Upper lobe of right lung (tissue), 1 donor: ENCODE measurements at places on chromosomes 1 and 21. TPM values are rescaled to one million over a fixed set of nuclear protein-coding genes. Genes with fewer than 3 reads are reported as not detected.

GRCh38 chr1:92356956-92357355 lies 58.1 kb downstream of the RPAP2 start:
- no peaks in the 10 kb centered on the region for H3K4me1 ChIP-seq
- no peak overlapping the region for H3K4me3 ChIP-seq
- H3K27me3 ChIP-seq: no peaks in the 10 kb centered on the region
- H3K27ac ChIP-seq: no peak overlapping the region

DNA sequence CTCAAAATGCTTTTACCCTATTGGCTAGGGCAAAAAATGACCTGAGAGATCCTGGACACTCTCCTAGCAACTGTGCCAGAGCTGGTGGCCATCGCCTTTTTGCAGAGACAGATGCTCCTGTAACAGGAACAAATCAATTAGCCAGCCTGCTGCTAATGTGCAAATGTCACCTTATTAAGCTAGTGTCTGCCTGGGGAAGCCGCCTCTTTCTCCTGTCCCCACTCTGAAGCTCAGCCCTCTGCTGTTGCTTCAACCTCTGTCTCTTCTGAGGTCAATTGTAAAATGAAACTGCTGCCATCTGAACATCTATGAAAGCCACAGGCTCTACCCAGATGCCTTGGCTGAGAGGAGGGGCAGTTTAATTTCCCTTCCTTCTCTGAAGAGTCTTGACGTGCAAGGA lies 85.5 kb upstream of the CACNA1E start:
- H3K27ac ChIP-seq: no peak overlapping the region
- no peaks in the 10 kb centered on the region for H3K4me1 ChIP-seq
- no peaks in the 10 kb centered on the region for H3K27me3 ChIP-seq
- H3K4me3 ChIP-seq: no peak overlapping the region
- DNase-seq: no peak

DNA sequence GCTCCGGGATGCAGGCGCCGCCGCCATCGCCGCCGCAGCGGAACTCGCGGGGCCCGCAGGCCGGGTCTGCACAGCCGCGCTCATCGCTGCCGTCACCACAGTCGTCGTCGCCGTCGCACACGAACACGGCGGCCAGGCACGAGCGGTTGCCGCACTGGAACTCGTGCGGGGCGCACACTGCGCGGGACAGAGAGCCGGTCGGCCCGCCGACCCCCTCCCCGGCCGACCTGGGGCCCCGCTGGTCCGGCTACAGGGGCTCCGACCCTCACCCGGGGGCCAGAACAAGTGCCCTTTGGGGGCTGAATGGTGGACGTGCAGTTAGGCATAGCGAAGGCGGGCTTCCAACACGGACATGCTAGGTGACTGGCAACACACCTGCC lies 38.6 kb upstream of the MAGOH start:
- no peaks in the 10 kb centered on the region for H3K4me1 ChIP-seq
- DNase-seq: peak; percentile 52
- H3K36me3 ChIP-seq: no peaks in the 10 kb centered on the region
- no peak overlapping the region for H3K4me3 ChIP-seq

OSCP1 gene
- 8.2 TPM for total RNA-seq

DNA sequence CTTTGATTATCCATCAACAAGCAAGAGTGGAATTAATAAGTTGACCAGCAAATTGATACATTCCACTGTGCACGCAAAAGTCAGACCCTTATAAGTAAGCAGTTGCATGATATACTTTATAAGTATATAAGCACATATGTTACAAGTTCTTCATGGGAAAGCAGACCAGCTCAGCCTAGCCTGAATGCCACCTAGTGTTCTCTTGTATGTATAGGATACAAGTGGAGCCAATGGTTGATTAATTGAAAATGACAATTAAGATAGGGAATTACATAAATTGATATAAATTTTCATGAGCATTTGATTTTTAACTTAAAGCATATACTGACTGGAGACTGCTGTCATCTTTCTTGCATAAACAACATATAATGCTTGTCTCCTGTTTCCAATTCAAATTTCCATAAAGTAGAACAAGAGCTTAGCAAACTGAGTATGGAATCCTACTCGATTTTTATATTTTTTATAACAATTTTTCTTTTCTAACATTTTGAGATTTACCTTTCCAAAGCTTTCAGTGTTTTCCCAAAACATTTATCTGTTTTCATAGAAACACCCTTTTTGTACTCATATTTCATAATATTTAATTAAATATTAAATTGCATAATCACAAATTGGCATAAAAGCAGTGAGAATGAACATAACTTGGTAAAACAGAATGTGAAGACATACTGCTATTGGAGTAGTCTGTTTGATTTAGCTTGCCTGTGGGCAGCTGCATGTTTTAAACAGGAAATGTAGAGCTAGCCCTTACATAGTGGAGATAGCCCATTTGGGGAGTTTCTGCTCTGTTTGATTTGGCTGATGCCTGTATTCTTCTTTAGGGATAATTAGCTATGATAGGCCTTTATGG lies 62.8 kb downstream of the MAGI3 start:
- H3K4me1 ChIP-seq: no peaks in the 10 kb centered on the region
- no peaks in the 10 kb centered on the region for H3K36me3 ChIP-seq
- H3K27me3 ChIP-seq: no peaks in the 10 kb centered on the region
- DNase-seq: no peak
- no peak overlapping the region for H3K27ac ChIP-seq

LEFTY2 gene
- total RNA-seq: 2.2 TPM

DIO1 gene
- total RNA-seq: not detected

- no peaks in the 10 kb centered on the region for H3K27me3 ChIP-seq
- no peaks in the 10 kb centered on the region for H3K4me1 ChIP-seq
- H3K36me3 ChIP-seq: no peaks in the 10 kb centered on the region
- H3K27ac ChIP-seq: no peak overlapping the region
- H3K4me3 ChIP-seq: no peak overlapping the region
- DNase-seq: no peak
Measured at GRCh38 chr1:82371844-82372498, 571.2 kb downstream of the ADGRL2 start.

GRCh38 chr21:41559658-41560631 lies 52.0 kb upstream of the TMPRSS2 start:
- no peak overlapping the region for H3K4me3 ChIP-seq
- no peak overlapping the region for H3K27ac ChIP-seq
- H3K27me3 ChIP-seq: peaks cover 10% of the 10 kb centered on the region
- no peak for DNase-seq
- no peaks in the 10 kb centered on the region for H3K36me3 ChIP-seq

ST6GALNAC3 gene
- total RNA-seq: 5.6 TPM

GRCh38 chr1:12285496-12286143 lies 55.8 kb downstream of the VPS13D start:
- H3K27me3 ChIP-seq: no peaks in the 10 kb centered on the region
- H3K36me3 ChIP-seq: peaks cover 78% of the 10 kb centered on the region
- H3K27ac ChIP-seq: no peak overlapping the region
- DNase-seq: no peak
- H3K4me3 ChIP-seq: no peak overlapping the region

DNA sequence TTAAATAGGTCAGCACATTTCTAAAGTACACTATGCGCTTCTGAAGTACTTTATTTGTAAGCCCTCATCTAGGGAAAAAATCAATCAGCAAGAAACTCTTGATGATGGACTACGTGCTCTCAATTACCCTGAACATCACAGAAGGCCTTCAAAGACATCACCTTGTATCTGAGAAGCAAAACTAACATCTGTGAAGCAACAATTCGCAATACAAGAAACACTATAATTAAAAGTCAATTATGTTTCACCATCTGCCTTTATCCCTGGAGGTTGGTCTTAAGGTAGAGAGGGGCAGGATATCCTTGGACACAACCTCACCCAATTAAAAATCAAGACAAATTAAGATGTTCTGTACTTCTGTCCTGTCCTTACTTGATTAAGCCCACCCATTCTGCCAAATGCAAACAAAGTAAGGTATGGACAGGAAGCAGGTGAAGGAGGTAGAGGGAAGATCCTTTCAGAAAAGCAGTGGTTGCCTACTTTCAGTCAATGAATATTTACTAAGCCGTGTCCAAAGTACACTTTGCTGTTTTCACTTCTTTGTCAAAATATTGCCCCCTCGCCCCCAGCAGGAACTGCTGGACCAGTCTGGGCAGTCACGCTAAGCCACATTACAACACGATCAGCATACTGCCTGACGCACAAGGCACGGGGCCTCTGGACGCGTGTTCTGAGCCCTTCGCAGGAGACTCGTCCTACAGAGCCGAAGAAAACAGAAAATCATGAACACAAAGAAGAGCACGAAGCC lies 887 bp downstream of the SLC19A2 start:
- peak overlapping the region; percentile 99 for H3K27ac ChIP-seq
- H3K4me3 ChIP-seq: peak overlapping the region; percentile 87

AADACL3 gene
- not detected for total RNA-seq

PTCH2 gene
- total RNA-seq: 0.64 TPM

- no peak overlapping the region for H3K27ac ChIP-seq
- DNase-seq: no peak
- H3K36me3 ChIP-seq: no peaks in the 10 kb centered on the region
- H3K4me3 ChIP-seq: no peak overlapping the region
- no peaks in the 10 kb centered on the region for H3K27me3 ChIP-seq
Measured at GRCh38 chr1:173181791-173182190, 25.3 kb downstream of the TNFSF4 start.

DNA sequence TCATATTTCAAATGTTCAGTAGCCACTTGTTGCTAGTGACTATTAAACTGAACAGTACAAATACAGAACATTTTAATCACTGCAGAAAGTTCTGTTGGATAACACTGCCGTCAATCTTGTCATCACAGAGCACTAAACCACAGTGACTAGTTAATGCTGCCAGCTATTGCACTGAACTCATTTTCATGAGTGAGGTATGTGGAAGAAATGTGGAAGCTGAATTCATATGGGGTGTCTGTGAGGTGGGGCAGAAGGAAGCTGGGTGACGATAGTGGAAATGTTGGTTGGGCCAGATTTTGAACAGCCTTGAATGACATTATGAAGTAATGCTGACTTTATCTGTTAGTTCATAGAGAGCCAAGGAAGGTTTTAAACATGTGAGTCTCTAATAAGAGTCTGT lies 49.6 kb downstream of the OSBPL9 start:
- H3K4me3 ChIP-seq: no peak overlapping the region
- H3K4me1 ChIP-seq: peaks cover 13% of the 10 kb centered on the region
- no peaks in the 10 kb centered on the region for H3K36me3 ChIP-seq
- H3K27ac ChIP-seq: no peak overlapping the region

GRCh38 chr1:33725037-33725436 lies 138.8 kb upstream of the HMGB4 start:
- no peaks in the 10 kb centered on the region for H3K4me1 ChIP-seq
- H3K27me3 ChIP-seq: no peaks in the 10 kb centered on the region
- no peak overlapping the region for H3K4me3 ChIP-seq
- no peak overlapping the region for H3K27ac ChIP-seq
- H3K36me3 ChIP-seq: no peaks in the 10 kb centered on the region

LDLRAD1 gene
- 0.41 TPM for total RNA-seq

GRCh38 chr1:100383743-100384405 lies 31.6 kb downstream of the CDC14A start:
- no peak for DNase-seq
- H3K4me3 ChIP-seq: no peak overlapping the region
- peaks cover 6% of the 10 kb centered on the region for H3K4me1 ChIP-seq
- H3K27me3 ChIP-seq: no peaks in the 10 kb centered on the region
- no peak overlapping the region for H3K27ac ChIP-seq

DNA sequence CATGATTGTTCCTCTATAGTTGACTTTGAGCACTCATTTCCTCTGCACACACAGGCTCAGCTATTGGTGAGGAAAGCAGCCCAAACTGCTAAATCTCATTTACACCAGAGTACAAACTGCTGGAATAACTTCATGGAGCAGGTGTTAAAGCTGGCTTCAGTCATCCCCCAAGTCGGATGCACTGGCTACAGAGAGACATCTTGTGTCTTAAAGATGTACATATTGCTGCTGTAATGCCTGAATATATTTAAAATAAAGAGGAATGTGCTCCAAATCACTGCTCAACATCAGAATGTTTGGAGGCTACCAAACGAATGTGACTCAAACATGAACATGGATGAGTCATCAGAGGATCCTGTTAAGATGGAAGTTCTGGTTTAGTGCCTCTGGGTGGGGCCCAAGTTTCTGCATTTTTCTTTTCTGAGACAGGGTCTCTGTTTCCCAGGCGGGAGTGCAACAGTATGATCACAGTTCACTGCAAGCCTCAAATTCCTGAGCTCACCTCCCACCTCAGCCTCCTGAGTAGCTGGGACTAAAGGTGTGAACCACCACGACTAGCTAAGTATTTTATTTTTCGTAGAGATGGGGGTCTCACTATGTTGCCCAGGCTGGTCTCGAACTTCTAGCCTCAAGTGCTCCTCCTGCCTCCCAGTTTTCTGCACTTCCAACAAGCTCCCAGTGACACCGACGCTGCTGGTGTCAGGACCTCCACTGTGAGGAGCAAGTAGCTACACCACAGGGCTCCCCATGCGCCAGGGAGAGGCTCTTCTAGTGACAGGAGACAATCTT lies 79.0 kb upstream of the KRTAP19-8 start:
- H3K4me1 ChIP-seq: no peaks in the 10 kb centered on the region
- no peaks in the 10 kb centered on the region for H3K36me3 ChIP-seq
- no peaks in the 10 kb centered on the region for H3K27me3 ChIP-seq
- no peak overlapping the region for H3K4me3 ChIP-seq
- DNase-seq: no peak

GRCh38 chr1:205262731-205263171 lies 35.0 kb downstream of the TMCC2 start:
- no peaks in the 10 kb centered on the region for H3K27me3 ChIP-seq
- peaks cover 35% of the 10 kb centered on the region for H3K4me1 ChIP-seq
- no peak overlapping the region for H3K4me3 ChIP-seq
- DNase-seq: no peak

DNA sequence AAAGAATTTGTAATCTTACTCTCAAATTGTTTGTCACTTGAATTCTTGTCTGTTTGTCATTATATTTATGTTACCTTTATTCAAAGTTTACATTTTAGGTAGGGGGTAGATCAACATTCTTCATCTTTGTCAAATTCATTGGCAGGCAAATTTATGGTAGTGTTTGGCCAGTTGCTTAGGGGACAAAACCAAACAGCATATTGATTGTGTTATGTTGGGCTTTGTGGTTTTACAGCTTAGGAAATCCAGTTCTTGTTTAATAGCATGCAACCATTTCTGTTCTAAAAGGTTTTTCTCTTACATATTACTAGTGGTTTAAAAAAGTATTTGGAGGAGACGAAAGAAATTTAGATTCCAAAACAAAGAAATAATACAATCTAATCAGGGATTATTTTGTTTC lies 91.4 kb downstream of the HMCN1 start:
- H3K4me3 ChIP-seq: no peak overlapping the region
- H3K4me1 ChIP-seq: no peaks in the 10 kb centered on the region
- no peak overlapping the region for H3K27ac ChIP-seq

SIM2 gene
- total RNA-seq: not detected

GRCh38 chr1:41454406-41454805 lies 30.1 kb downstream of the EDN2 start:
- H3K4me3 ChIP-seq: no peak overlapping the region
- no peaks in the 10 kb centered on the region for H3K4me1 ChIP-seq
- DNase-seq: no peak

FALEC gene
- 1.0 TPM for total RNA-seq

- H3K27me3 ChIP-seq: no peaks in the 10 kb centered on the region
- H3K27ac ChIP-seq: peak overlapping the region; percentile 0
- DNase-seq: no peak
Measured at GRCh38 chr1:193539731-193540459, 353.5 kb upstream of the B3GALT2 start.
